ENCODE measurements at places on chromosomes 16 and 17.

- no peak for DNase-seq
Measured at GRCh38 chr17:4522661-4523060, 24.0 kb downstream of the SPNS2 start.

DNA sequence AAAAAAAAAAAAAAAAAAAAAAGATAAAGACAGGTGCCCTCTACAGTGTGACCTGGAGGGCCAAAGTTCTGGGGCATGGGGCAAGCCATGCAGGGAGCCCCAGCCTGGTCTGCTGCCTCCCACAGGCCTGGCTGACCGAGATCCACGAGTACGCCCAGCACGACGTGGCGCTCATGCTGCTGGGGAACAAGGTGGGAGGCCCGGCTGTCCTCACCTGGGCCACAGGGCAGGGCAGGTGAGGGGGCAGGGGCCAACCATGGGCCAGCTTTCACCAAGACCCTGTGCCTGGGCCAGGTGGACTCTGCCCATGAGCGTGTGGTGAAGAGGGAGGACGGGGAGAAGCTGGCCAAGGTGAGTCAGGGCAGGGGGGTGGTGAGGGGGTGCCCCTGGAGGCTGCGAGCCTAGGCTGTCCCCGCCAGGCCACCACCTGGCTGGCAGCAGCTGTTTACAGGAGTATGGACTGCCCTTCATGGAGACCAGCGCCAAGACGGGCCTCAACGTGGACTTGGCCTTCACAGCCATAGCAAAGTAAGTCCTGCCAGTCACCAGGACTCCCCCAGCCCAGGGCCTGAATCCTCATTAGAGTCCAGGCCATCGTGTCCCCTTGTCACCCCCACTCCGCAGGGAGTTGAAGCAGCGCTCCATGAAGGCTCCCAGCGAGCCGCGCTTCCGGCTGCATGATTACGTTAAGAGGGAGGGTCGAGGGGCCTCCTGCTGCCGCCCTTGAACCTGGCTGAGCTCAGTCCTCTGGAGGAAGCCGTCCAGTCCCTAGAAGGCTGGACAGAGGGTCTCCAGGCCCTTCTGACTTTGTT is 2.7 kb upstream of the TRAF7 start:
- DNase-seq = peak; percentile 47

DNA sequence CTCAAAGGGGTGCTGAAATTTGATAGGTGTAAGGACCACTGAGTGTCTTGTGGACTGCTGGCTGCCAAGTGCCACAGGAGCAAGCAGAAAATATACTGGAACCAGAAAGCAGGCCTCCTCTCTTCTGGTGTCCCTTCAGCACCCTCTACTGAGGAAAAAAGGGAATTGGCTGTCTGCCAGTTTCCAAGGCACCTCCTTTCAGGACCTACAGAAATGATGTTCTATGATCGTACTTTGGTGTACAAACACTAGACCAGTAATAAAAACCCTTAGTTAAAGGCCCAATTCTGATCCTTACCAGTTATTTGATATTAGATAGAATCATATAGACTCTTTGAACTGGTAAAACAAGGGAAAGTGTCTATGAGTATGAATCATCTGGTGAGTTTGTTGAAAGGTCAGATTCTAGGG is 35.8 kb upstream of the BCAS3 start:
- DNase-seq = peak; percentile 59

- no peak for DNase-seq
Measured at GRCh38 chr17:74326506-74326905, 480 bp downstream of the KIF19 start.

DNA sequence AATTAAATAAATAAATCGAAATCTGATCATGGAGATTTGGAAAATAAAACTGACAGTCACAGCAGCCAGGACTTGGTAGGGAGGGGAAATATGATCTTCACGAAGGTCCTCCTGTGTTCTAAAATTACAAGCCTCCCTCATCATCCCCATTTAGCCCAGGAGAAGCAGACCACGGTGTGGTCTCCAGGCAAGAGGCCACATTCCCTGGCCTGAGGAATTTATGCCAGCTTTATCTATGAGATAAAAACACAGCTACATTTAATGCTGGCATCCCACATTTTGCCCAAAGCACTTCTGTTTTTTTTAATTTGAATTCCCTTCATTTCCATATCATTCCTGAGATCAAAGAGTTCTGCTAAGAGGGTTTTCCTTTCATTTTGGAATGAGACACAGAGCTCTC is 43.2 kb downstream of the ABCC12 start:
- DNase-seq = no peak

- no peak for DNase-seq
Measured at GRCh38 chr16:75293173-75293572, 41.7 kb upstream of the BCAR1 start.

GRCh38 chr16:67451704-67452435 is 20.9 kb downstream of the HSD11B2 start:
- DNase-seq = no peak

- DNase-seq = no peak
Measured at GRCh38 chr17:17769869-17770631, 66.7 kb downstream of the SREBF1 start.

DNA sequence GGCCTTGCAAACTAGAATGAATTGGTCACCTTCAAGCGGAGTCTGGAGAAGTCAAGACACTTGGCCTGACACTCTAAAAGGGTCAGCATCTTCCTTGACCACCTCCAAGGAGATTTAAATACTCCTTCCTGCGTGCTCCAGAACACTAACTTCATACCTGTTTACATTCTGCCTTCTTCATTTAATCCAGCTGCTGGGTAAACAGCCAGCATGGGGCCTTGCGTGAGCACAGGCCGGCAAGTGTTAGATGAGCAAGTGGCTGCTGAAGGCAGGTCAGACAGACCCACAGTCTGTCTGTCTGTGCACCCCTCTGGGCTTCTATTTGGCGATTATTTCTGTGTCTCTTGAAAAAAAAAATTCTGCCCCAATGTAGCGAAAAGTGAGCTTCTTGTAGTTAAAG is 153.8 kb downstream of the MSI2 start:
- DNase-seq = no peak

GRCh38 chr17:55546991-55547664 is 35.9 kb upstream of the SMIM36 start:
- DNase-seq = peak; percentile 11

- DNase-seq = no peak
Measured at GRCh38 chr17:78966123-78966813, 13.5 kb downstream of the LGALS3BP start.

DNA sequence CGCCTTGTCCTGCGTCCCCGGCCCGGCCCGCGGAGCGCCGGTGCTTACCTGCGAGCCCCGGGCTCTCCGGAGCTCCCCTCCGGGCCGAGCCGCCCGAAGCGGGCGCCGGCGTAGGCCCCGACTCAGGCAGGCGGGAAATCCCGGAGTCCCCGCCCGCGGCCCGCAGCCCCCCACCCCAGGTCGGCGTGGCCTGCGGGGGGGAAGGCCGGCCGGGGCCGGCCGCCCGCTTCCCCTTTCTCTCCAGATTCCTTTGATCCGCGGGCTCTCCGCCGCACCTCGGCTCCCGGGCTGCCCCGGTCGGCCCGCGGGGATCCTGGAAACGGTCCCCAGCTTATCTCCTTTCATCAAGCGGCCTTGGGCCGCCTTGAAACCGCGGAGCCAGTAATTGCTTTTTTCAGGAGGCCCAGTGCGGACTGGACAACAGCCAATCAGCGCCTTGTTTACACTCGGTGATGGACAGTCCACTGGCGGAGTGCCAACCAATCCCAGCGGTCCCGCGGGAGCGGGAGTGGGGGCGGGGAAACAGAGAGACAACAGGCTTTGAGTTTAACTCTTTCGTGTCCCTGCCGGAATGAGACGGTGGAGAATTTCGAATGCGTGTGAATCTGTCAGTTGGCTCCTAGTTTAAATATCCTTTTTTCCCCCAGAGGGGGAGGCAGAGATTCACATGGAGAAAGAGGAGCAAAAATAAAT is 1.4 kb upstream of the BAHCC1 start:
- peak; percentile 99 for DNase-seq

DNA sequence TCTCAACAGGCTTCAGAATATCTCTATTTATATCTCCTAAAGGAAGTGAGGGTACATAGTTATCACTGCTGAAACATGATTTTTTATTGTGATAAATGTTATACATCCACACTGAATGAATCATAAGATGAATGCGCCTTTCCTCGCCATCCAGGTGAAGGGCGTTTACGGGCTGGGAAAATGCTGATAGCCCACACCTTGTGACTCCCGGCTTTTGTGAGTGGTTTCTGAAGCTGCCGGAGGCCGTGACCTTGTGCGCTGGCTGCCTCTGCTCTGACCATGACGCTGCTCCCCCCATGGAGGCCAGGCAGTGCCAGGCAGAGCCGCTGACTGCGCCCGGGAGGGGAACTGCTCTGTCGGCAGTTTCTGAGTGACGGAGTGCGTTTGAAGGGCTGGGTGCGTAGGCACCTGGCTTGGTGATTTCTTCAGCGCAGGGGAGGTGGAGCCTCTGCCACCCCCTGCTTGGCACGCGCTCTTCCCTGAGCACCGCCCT is 97.2 kb downstream of the RAP1GAP2 start:
- peak; percentile 79 for DNase-seq

DNA sequence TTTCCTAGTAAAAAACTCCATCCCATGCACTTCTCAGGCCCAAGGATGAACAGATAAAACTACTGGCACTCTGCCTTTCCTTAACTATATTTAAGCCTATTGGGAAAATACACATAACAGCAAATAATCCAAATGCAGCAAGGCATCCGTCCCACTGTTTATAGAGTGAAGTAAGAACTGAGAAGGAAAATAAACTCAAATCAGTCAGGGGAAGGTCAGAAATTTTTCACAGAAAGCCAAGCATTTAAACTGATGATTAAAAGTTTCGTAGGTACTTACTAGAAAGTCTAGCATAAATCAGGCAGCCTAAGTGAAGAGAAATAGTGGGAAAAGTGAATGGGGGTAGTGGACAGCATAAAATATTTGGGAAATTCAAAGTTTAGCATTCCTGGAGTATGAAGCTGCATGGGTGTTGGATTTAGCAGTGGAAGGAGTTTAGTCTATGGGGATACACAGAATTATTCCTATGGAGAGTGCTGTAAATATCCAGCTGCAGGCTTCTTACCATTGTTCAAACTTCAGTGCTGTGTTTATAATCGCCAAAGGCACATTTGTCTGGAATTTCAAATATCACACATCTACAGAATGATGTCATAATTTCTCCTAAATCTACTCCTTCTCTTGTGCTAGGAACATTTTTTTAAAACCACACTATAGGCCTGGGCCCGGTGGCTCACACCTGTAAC is 1131.0 kb upstream of the GOT2 start:
- no peak for DNase-seq

- no peak for DNase-seq
Measured at GRCh38 chr16:67391424-67392300, 1.6 kb downstream of the TPPP3 start.

GRCh38 chr17:43757171-43757660 is 1.4 kb downstream of the SOST start:
- DNase-seq = no peak

DNA sequence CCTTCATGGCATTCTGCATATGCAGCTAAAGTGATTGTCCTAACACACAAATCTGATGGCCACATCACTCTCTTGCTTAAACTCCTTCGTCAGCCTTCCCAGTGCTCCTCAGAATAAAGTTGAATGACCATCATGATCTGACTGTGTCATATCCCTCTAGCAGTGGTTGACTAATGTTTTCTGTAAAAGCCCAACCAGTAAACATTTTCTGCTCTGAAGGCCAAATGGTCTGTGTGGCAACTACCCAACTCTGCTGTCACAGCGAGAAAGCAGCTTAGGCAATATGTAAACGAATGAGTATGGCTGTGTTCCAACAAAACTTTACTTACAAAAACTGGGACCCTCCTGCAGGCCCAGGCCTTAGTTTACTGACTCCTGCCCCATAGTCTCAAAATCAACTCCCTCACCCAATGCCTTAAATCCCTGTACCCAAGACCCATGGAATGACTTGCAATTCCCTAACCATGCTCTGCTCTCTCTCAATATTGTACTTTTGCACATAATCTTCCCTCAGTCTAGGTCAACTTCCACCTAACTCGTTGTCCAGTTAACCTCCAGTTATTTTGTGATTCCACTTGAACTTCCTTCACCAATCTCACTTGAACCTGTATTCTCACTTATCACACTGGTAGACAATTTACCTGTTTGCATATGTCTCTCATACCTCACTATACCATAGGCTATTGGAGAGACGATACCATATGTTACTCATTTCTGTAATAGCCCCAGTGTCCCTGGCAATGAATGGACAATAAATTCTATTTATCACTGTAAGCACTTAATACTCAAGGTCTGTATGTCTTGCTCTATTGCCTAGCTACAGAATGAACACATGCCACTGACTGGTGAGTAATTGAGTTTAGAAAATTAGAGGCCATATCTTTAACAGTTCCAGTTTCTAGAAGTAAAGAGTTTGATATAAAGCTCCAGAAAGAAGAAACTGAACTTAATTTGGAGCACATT is 29.1 kb downstream of the TMEM100 start:
- no peak for DNase-seq

GRCh38 chr16:82432261-82432660 is 194.5 kb upstream of the CDH13 start:
- DNase-seq = no peak

- DNase-seq = peak; percentile 30
Measured at GRCh38 chr17:76757256-76757655, 19.3 kb downstream of the MFSD11 start.

DNA sequence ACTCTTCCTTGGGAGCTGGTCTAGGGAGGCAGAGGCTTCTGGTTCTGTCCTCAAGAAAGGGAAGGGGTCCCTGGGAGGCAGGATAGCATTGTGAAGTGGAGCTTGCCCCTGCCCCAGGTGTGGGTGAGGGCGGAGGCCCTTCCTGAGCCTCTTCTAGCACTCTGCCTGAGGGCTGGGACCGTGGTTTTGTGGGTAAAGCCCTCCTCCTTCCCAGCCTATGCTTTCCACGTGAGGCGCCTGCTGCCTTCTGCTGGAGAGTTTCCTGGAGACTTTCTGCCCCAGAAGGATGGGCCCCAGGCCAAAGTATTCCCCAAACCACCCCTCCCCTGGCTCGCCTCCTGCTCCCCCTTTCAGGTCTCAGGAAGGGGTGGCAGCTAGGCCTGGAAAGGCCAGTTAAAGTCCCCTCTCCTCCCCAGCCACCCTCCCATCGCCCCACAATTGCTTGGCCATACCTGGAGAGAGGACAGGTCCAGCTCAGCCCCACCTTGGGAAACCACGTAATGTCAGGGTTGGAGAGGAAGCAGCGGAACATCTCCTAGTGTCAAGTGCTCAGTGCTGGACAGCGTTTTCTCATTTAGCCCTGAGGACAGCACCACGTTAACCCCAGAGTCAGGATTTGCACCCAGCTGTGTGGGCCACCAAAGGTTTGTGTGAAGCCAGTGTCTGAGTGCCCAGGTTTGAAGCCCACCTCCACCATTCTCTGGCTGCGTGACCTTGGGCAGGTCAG is 5.6 kb downstream of the SBK1 start:
- DNase-seq = peak; percentile 6

DNA sequence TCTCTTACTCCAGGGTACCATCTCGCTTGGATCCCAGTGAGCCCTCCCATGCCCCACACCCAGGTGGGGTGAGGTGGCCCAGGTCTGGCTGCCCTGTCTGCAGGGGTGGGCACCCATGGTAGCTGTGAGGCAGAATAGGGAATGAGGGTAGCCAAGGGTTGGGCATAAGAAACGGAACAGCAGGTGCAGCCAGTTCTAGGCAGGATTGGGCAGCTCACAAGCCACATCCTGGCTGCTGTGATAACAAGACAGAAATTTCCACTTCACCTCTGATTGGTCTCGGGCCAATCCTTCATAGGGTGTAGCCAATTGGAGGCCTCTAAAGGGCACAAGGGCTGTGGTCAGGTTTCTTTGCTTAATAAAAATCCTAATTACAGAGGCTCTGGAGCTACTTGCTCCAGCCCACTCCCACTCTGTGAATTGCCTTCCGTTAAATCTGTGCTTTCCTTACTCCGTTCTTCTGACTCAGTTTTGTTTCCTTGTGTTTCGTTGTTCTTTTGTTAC is 1.5 kb upstream of the ARHGDIG start:
- DNase-seq = peak; percentile 73

- no peak for DNase-seq
Measured at GRCh38 chr17:34981538-34982241, 1.4 kb downstream of the LIG3 start.
